Central memory CD4-positive, alpha-beta T cell (primary cell): ENCODE measurements at places on chromosomes 12 and 14.

GRCh38 chr14:33631021-33631420, 319.9 kb downstream of the EGLN3 start:
- no peak for DNase-seq

DNA sequence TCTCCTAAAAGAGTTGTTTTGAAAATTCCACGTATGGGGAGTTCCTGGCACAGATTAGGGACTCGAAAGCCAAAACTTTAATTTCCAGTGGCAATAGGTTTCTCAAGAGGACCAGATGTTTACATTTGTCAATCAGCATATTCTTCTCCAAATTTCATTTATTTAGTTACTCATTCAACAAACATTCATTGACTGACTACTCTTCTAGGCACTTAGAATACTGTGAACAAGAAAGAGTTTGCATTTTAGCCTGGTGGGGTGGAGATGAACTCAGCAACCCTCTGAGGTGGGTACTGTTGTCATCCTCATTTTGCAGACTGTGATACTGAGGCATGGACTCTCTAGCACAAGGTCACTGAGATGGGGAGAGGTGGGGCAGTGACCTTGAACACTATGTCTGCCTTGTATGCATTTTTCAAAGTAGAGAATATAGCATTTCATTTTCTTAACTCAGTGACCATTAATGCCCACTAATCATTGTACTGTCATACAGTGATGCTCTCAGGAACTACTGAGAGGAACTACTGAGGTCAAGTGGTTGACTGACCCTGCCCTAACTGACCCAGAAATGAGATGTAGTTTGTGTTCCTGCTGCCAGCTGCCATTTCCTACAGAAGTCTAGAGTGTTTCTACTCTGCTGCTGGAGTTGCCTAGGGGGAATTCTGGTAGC, 2.2 kb downstream of the L3HYPDH start:
- DNase-seq: no peak

DNA sequence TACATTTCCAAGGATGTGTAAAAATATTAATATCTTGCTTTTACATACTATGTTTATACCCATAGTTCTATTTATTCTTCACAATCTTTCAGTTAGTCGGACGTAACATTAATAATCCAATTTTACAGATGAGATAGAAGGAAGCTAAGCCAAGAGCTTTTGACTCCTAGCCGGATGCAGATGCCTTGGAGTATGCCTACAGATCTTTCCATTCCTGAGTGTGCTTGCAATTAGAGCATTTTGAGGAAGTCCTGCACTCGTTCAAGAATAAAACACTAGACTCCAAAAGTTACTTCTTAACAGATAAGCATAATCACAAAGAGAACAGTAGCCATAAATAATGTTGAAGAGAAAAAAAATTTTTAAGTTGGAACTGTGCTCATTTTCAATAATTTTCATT, 337.6 kb upstream of the CLEC14A start:
- DNase-seq: no peak

- DNase-seq: no peak
Observed at GRCh38 chr12:106648736-106649135, 65.9 kb downstream of the RFX4 start.

DNA sequence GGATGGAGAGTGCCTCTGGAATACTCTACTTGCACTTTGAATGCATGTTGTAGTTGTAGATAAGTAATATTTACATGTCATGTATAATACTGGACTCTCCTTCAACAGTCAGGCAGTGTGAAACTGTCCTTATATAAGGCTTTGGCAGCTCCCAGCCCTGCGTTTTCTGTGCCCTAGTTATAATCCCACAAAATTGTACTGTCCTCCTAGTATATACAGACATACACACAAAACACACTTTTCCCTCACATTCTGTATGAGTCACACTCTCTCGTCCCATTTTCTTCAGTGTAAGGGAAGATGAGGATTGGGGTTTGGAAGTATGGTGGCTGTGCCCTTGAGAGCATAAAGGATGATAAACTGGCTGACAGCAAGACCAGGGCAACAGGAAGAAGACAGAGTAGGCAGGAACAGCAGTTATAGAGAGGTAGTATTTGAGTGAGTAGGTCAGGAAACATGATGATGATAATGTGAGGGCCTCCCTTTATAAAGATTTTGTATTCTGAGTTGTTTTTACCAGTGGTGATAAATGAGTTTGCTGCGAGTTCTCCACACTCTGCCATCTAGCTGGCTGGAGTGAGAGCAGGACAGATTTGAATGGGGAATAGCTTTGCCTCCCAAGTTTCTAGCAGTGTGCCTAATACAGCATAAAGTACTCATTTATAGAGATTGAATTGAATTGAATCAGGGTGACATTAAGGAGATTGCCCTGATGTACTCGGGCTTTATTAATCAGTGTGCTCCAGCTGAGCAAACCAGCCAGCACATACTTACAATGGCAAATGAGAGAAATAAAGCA, 5.0 kb downstream of the CREBL2 start:
- DNase-seq: peak; percentile 20

DNA sequence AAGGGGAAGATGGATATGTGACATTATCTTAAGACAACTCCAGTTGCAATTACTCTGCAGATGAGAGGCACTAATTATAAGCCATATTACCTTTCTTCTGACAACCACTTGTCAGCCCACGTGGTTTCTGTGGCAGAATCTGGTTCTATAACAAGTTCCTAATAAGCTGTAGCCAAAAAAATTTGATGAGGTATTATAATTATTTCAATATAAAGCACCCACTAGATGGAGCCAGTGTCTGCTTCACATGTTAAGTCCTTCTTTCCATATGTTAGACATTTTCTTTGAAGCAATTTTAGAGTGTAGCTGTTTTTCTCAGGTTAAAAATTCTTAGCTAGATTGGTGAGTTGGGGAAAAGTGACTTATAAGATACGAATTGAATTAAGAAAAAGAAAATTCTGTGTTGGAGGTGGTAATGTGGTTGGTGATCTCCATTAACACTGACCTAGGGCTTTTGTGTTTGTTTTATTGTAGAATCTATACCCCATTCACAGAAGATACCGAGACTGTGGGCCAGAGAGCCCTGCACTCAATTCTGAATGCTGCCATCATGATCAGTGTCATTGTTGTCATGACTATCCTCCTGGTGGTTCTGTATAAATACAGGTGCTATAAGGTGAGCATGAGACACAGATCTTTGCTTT, 36.9 kb downstream of the PSEN1 start:
- DNase-seq: no peak

GRCh38 chr14:70048313-70048654, 140.5 kb downstream of the SLC8A3 start:
- DNase-seq: no peak

GRCh38 chr12:41917938-41918341, 226.7 kb downstream of the GXYLT1 start:
- DNase-seq: no peak

DNA sequence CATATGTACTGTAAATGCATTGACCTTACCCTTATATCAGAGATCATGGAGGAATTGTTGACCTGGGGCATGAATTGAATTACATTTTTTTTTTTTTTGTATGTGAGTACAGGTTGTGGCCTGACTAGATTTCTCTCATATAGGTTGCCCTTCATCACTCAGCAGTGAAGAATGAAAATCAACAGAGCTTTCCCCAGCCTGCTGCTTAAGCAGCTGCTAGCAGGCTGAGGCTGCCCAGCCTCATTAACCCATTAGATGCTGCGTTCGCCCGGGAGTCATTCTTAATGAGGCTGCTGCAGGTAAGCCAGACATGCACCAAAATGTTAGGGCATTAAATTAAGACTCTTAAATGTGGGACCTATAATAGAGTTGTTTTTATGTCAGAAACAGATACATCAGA, 236.0 kb downstream of the ETNK1 start:
- DNase-seq: no peak

DNA sequence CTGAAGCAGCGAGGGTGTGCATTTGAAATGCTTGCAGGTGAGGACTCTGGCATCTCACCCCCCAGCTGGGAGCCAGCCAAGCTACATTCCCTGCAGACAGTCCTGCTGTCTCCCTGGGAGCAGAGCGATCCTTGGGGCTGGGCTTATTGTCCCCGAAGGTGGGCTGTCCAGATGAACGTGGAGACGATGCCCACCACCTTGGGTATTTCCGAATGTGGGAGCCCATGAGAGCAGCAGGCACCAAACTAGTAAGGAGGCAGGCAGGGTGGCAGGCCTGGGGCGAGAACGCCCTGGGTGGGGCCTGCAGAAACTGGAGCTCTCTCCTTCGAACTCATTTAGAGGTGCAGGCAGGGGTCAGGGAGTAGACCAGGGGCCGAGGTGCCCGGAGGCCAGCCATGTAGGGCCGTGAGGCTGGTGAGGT, 18.5 kb downstream of the ZBTB42 start:
- DNase-seq: no peak

GRCh38 chr12:87981495-87981894, 47.7 kb downstream of the C12orf50 start:
- no peak for DNase-seq

- no peak for DNase-seq
Observed at GRCh38 chr14:101590062-101590461, 28.8 kb downstream of the DIO3 start.

- no peak for DNase-seq
Observed at GRCh38 chr14:89543425-89543790, 126.4 kb upstream of the FOXN3 start.

GRCh38 chr14:67385618-67386017, 25.5 kb downstream of the EIF2S1 start:
- DNase-seq: no peak

GRCh38 chr14:51360592-51360991, 120.5 kb downstream of the TMX1 start:
- no peak for DNase-seq

GRCh38 chr14:105840266-105841021, 314.1 kb downstream of the TMEM121 start:
- DNase-seq: no peak

DNA sequence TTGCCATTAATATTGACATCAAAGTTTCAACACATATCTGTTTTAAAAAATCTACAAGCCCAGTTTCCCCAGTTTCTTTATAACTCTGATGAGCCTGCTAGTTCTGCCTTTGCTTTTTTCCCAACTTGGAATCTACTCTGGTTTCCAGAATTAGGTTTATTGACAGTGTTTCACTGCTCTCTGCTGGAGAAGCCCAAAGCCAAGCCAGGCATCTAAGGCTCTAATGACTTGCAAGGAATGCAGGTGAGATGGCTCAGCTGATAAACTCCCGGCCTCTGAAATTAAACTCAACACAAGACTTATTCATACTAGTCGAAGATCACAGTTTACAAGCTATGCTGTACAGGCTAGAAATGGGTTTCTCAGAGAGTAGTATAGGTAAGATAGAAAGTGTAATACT, 54.3 kb downstream of the HMGA2 start:
- no peak for DNase-seq

GRCh38 chr12:104354868-104355570, 51.5 kb downstream of the EID3 start:
- DNase-seq: no peak

DNA sequence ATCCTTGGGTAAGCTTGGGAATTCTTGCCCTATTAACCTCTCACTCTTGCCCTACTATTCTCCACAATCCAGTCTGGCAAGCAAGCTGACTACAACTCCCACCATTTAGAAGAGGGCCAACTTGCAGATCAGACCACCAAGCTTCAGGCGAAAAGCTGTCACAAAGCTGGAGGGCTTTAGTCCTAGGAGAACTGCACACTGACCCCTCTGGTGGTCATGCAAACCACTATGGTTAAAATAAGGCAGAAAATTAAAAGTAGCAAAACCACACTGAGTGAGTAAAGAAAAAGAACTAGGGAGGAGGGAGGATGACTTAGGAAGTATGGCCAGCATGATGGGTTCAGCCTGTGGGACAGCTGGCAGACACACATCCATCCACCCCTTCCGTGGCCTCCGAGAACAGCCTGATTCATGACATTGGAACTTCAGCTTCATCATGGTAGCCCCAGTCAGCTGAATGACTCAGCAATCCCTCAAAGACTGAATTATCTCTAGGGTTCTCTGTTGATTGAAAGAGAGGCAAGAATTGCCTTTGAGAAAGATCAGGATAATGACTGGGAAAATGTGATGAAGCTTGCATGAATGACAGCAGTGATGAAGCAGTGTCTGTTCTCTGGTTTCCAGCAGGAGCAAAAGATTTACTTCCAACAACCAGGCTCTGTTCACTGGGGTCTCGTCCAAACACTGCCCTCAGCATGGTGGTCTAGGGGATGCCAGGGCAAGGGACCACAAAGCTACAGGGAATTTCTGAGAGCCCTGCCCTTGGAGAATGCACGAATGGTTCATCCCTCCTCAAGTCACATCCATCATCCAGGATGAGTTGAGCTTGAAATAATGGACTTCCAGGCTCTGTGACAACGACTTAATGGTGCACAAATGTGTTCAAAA, 24.4 kb downstream of the PITPNM2 start:
- DNase-seq: no peak

GRCh38 chr12:109455706-109456105, 21.4 kb downstream of the KCTD10 start:
- no peak for DNase-seq

DNA sequence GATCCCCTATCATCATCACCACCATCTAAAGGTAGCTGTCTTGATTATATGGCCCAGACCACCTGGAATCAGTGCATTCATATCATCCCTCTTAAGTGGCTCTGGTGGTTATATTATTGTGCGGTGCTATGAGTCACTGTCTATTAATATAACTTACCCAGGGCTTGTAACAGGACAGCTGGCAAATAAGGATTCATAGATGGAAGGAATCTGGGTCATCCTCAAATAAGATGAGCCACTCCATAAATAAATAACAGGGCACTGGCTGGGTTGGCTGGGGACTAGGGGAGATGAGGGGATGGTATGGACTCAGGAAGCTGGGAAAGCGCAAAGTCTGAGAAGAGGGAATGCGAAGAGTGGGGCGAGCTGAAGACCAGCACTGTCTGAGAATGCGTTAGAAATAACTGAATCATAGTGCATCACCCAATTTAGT, 216.1 kb downstream of the NUAK1 start:
- DNase-seq: no peak

- DNase-seq: no peak
Observed at GRCh38 chr14:97359341-97359740, 562.2 kb downstream of the VRK1 start.

- DNase-seq: no peak
Observed at GRCh38 chr14:102493585-102493984, 16.0 kb downstream of the ANKRD9 start.

- DNase-seq: no peak
Observed at GRCh38 chr12:86233126-86233525, 23.1 kb downstream of the MGAT4C start.

DNA sequence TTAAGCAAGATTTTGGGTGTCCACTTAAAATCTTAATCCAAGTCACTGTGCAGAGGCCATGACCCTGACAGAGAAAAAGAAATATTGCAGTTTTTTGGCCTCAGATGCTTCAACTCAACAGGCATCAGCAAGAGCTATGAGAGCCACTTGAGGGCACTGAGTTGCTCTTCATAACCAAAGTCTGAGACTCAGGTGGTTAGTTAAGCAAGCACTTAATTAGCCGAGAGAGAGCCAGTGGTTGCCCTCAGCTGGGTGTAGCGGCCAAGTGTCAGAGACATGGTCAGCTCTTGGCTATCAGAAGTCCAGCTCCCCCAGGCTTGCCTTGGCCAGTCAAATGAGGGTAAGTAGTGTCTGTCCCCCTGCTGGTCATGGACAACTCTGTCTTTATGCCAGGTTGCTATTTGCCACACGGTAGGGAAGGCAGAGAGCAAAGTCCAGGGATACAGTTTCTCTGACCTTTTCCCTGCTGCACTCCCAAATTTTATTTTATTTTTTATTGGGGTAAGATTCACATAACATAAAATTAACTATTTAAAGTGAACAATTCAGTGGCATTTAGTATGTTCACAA, 9.0 kb upstream of the KRT71 start:
- DNase-seq: no peak
